Neuronal stem cell (in vitro differentiated cells): ENCODE measurements at places on chromosomes 3 and 15.

DNA sequence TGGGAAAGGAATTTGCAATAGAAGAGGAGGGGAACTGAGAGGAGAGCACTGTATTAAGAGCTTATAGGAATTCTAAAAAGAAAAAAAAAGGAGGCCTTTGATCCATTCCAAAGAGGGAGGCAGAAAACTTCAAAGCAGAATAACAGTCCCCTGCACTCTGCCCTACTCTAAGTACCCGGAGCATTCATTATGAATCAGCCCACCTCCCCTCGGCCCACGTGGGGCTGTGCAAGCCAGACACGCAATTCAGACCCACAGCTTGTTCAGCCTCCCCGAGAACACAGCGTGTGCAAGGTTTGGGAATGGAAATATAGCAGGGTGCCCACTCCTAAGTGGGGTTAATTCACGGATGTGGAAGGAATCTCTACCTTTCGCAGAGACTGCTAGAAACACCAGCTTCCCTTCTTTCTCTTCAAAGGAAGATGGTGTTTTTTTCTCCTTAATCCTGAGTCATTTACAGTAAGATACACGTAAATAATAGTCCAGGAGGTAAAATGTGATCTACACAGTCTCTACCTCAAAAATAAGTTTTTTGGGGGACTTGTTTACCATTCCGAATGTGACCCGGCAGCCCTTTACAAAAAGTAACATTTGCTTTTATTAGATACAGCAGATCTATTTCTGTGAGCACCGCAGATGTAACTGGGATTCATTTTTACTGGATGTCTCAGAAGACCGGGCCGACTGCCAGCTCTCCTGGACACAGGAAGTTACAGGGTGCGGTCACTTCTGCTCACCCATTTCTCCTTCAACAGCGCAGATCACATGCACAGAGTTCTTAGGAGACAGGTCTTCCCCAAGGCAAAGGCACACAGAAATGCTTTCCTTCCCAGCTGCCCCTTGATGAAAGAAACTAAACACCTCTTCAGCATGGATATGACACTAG, 768.5 kb upstream of the CFAP20DC start:
- DNase-seq, result no peak

GRCh38 chr3:3178498-3179328, 778 bp downstream of the CRBN start:
- no peak for DNase-seq

GRCh38 chr3:78497767-78498166, 1270.0 kb downstream of the ROBO1 start:
- no peak for DNase-seq

DNA sequence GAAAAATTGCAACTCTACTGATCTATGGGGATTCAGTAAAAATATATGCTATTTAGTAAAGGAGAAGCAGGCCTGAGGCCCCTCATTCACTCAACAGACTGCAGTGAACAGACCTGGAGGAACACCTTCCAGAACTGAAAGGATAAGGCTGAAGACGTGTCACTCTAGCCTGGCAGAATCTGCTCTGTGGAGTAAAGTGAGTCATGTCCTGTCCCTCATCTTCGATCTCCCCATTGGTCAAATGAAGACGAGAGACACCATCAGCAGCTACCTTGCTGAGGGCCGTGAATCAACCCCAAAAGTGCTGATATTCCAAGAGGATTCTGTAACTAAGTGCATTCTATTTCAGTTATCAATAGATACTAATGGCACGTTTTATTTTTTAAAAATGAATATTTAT, 359.7 kb downstream of the FGF12 start:
- no peak for DNase-seq

- no peak for DNase-seq
These were observed 4.6 kb downstream of the SPSB4 start for GRCh38 chr3:141055536-141056445.

- no peak for DNase-seq
These were observed 11.0 kb upstream of the PIK3CB start for GRCh38 chr3:138845771-138846173.

- DNase-seq, result no peak
These were observed 36.1 kb downstream of the STARD9 start for GRCh38 chr15:42611532-42611931.

GRCh38 chr3:34020726-34021680, 222.6 kb downstream of the PDCD6IP start:
- DNase-seq, result no peak

DNA sequence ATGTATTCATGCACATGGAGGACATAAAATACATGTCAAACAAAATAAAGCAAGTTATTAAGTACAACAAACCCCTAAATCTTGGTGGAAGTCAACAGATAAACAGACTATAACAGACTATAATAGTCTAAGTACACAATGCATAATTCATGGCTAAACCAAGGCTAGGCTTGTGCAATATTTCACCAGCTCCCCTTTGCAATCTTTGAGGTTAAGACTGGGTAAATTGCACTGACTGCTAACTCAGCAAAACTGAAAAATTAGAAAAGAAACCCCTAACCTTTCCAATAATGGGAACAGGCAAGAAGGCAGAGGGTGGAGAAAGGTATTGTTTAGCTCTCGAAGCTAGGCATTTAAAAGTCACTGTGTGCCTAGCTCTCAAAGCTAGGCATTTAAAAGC, 304.9 kb upstream of the WNT5A start:
- no peak for DNase-seq

GRCh38 chr15:29566914-29567313, 255.4 kb downstream of the TJP1 start:
- DNase-seq, result no peak

DNA sequence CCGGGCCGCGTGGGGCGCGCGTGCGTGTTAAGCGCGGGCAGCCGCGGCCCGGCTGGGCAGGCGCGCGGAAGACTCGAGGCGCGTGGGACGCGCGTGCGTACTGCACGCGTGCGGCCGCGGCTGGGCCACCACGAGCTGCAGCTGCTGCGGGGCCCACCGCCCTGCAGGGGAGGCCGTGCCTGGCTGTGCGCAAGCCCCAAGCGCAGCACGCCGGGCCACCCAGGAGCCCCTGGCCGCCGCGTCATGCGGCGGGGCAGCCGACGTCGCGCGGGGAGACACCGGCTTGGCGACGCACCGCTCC, 590 bp upstream of the TRIM71 start:
- DNase-seq, result no peak

- DNase-seq, result no peak
These were observed 113.6 kb downstream of the UBE3A start for GRCh38 chr15:25325187-25325586.
